GM23248 (cell line): ENCODE measurements at places on chromosomes 2 and 18. TPM values are rescaled to one million over a fixed set of nuclear protein-coding genes. Genes with fewer than 3 reads are reported as not detected.

ACMSD gene
- polyA plus RNA-seq: not detected in 2 replicates

DYNAP gene
- not detected in 2 replicates for polyA plus RNA-seq

SERPINB13 gene
- not detected in 2 replicates for polyA plus RNA-seq

EFHD1 gene
- not detected in 2 replicates for polyA plus RNA-seq

LRP1B gene
- not detected in 2 replicates for polyA plus RNA-seq

VWA3B gene
- not detected in 2 replicates for polyA plus RNA-seq

KLHL14 gene
- polyA plus RNA-seq: not detected in 2 replicates

TRAPPC8 gene
- polyA plus RNA-seq: 10.1 and 10.6 TPM in 2 replicates

GRHL1 gene
- 0.45 and 0.61 TPM in 2 replicates for polyA plus RNA-seq

DNA sequence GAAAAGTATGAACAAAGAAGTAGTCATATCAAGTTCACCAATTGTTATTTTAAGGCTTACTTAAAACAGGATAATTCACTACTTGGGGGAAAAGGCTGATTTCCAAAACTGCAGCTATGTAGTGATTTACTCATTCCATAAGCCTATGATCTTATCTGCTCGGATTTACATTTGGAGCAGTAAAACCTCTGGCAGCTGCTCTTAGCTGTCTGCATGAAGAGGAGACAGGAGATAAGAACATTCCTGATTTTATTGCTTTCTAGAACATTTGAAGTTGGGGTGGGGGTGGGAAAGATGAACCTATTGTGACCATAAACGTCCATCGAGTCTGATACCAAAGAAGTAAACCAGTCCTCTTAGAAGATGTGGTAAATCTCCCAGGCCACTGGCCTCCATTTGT lies 120.9 kb downstream of the MMADHC start:
- DNase-seq: peak; percentile 20

GRCh38 chr2:224524657-224525056 lies 60.5 kb downstream of the CUL3 start:
- no peak for DNase-seq

- DNase-seq: peak; percentile 79
Measured at GRCh38 chr18:45722899-45723298, 1.1 kb upstream of the SLC14A1 start.

DNA sequence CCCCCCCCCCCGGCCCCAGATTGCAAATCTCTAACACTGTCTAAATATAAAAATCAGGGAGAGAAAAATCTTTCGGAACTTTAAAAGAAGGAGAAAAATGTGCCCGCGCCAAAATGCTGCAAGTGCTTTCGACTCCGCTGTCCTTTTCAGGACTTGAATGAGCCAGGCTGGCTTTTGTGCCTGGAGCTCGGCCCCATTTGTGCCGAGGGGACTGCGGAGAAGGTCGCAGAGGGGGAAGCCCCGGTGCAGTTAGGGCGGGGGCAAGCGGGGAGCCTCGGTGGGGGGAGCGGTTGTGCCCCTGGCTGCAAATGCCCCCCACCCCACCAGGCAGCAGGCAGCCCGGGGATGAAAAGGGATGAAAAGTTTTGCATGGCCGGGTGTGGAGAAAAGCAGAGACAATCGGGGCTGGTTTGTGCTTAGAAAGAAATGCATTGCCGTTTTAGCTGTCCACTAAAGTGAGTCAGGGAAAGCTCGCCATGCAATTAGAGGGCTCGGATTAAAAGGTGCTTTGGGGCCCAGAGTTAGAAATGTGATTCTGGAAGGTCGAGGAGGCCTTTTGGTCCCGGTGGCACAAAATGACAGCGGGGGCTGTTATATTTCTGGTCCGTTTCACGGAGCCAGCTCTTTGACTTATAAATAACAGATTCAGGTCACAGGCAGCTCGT lies 1.6 kb downstream of the INHBB start:
- DNase-seq: peak; percentile 76

DNA sequence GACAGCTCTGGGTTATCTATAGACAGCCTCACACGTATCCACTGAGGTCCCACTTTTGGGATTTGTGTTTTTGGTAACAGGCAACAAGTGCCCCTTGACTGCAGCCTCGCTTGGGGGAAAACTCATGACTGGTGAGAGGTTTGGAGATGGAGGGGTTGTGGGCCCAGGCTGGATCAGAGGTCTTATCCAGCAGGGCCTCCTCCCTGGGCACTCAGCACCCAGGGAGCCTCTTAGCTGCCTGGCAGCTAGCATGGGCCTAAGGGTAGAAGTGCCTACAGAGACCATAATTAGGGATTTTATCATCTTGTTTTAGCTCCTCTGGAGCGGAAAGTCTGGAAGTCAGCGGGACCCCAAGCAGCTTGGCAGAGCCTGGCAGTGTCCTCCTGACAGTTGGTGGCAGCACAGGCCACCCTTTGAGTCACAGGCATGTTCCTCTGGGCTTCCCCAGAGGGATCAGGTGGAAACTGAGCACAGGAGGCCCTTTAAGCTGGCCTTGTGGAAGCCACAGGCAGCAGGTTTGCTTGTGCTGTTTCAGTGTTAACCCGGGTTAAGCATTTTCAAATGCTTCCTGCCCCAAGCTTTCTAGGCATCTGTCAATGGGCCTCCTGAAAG lies 143.1 kb downstream of the KCTD1 start:
- DNase-seq: peak; percentile 58

DNA sequence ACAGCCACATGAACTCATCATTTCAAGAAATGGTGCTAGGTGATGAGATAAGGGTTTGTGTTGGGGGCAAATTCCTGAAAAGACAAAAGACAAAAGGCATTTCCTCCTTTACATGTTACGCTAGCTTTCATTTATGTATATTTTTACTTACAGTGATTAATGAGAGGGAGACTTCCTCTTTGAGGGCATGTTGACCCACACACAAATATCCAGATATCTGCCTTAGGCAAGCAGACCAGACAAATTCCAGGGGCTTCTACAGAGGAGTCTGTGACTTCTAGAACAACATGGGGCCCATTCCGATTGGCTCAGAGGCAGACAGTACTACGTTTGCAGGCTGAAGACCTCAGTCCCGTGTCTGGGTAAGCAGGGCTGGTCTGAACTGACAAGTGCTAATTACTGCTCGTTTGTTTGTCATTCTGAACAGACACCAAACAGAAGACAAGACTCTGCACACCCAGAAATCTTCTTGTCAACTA lies 74.8 kb upstream of the ST6GAL2 start:
- DNase-seq: no peak

GRCh38 chr2:68734176-68734575 lies 435 bp upstream of the ARHGAP25 start:
- no peak for DNase-seq

DNA sequence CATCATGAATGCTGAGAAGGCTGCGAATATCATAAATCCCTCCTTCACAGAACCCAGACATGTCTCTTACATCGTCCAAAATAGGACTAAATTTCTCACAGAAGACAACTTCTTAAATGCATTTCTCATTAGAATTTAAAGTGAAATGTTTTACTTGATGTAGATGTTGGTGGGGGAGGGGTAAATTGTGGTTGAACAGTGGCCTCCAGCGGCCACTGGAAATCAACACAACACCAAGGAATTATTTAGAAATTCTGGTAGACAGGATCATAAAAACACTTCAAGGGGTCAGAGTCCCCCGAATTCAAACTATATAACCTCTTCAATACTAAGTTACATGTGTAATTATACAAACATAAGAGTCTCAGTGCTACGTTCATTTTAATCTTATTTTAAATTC lies 135.9 kb downstream of the ABCA12 start:
- peak; percentile 75 for DNase-seq

DNA sequence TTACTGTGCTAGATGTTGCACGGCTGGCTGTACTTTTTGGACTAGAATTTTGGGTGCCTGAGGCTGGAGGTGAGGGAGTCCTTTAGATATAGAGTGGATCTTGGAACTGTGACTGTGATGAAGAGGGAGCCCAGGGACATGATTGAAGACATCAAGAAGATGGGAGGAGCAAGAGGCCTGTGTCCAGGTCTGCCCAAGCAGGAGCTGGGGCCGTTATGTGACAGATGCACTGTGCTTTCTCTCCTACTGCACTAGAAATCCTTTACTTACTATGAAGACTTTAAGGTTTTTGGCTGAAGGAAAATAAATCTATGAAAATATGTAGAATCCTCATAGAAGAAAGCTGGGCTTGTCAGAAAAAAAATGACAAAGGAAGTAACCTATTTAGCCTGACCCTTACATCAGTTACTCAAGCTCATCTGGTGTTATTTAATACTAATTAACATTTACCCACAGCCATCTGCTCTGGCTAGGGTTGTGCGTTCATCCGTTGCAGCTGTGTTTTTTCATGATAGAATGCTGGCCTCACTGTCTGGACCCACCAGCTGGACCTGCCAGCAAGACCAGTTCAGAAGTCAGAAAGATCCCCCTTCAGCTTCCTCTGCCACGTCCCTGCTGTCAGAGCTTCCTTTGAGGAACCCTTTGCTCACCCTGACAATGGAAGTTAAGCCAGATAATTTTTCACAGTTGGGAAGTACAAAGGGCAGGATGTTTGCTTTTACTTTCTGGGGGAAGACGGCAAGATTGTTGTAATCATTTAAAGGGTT lies 16.7 kb downstream of the TSN start:
- DNase-seq: no peak

DNA sequence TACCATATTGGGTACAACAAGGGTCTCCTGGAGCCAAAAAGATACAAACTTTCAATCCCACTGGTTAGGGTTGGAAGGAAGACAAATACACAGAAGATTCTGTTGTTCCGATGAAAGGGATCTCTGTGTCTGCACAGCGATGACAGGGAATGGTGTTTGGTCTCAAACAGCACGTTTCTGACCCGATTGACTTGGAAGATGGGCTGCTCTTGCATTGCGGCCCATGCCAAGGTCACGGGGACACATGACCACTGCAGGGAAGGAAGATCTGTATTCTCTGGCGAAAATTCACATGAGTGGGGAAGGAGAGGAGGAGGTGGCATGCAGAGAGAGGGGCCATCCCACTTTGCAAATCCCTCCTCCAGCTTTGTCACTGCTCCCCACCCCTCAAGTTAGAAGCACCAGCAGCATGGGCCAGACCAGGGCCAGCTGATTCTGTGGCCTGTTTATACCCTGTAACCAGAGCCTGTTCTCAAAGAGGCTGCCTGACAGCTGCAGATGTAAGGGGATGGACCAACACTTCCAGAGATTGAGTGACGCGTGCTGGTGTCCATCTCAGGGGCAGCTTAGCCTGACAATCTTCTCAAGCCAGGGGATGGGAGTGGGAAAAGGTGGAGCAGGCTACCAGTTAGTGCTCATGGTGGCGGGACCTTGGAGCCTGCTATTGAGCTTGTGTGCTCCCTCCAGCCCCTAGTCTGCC lies 57.2 kb downstream of the TNP1 start:
- no peak for DNase-seq

DNA sequence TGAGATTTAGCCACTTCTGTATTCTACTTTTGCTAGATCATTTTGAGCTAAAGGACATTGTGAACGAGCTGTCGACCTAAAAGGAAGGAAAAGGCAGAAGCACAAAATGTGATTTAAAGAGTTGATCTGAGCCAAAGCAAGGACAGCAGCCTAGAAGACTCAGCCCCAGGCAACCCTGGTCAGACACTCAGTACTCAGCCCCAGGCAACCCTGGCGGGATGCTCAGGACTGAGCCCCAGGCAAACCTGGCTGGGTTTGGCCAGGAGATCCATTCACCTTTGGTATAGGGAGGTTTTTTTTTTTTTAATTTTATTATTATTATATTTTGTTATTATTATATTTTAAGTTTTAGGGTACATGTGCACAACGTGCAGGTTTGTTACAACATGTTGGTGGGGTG lies 34.3 kb upstream of the PXDN start:
- DNase-seq: no peak

- no peak for DNase-seq
Measured at GRCh38 chr18:10564975-10565773, 39.3 kb downstream of the NAPG start.

- peak; percentile 68 for DNase-seq
Measured at GRCh38 chr18:75727456-75727855, 300.0 kb upstream of the SMIM21 start.

DNA sequence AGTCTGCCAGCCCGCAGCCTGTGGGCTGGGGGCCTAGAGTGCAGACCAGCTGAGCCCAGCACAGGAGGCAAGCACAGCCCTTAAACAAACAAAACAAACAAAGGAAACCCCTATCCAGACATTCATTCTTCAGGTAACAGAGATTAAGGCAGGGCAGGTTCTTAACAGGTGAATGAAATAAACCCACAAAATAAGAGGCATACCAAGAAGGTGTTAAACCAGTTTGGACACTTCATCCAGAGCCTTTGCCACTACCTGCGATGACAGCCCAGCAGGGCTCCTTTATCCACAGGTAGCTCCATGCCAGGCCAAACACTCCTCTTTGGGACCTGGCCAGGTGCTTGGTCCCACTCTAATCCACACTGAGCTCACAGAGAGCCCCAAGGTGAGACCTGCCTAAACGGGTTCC lies 209.7 kb upstream of the SIX2 start:
- no peak for DNase-seq

DNA sequence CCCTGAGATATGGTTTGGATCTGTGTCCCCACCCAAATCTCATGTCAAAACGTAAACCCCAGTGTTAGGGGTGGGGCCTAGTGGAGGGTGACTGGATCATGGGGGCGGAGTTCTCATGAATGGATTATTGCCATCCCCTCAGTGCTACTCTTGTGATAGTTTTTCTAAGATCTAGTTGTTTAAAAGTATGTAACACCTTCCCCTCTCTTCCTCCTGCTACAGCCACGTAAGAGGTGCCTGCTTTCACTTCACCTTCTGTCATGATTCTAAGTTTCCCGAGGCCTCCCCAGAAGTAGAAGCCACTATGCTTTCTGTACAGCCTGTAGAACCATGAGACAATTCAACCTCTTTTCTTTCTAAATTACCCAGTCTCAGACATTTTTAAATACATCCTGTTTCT lies 16.9 kb downstream of the PUM2 start:
- no peak for DNase-seq

DNA sequence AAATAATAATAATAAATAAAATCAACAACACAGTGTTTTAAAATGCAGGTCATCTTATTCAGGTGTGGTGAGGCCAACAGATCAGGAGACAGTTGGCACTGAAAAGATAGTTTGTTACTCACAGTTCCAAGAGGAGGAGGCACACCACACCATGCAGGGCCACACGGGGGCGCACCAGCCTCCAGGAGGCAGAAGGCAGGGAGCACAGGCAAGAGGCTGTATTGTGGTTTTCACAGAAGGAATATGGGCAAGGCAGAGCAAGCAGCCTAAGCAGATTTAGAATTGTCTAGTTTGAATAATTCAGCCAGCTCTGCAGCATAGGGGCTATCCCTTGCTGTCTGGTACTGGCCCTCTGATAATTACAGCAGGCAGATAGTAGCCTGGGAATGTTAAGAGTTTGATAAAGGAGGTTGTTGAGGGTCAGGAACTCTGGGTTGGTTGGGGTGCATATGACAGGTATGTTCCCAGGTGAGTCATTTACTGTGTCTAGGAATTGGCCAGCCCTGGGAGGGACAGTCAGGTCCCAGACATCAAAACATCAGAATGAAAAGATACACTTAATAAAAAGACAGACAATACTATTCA lies 31.3 kb downstream of the KIAA2012 start:
- DNase-seq: peak; percentile 77

- DNase-seq: no peak
Measured at GRCh38 chr2:232483923-232484627, 3.6 kb downstream of the ECEL1 start.

DNA sequence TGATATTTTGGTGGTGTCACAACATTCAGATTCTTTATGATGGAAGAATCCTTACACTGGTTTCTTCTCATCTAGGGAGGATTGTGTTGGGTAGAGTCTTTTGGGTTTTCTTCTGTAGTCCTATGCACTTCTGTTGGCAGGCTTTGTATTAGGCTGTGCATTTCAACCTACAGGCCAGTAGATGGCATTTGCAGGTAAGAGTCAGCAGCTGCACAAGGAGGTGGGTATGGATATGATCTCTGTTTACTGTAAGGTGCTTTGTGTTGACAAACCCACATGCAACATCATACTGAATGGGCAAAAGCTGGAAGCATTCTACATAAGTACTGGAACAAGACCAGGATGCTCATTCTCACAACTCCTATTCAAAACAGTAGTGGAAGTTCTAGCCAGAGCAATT lies 656.8 kb downstream of the METTL4 start:
- DNase-seq: no peak
